ENCODE measurements at places on chromosomes 2 and 18.
A peak's percentile ranks its signal among the peaks of the same experiment; 100 is the strongest.

DNA sequence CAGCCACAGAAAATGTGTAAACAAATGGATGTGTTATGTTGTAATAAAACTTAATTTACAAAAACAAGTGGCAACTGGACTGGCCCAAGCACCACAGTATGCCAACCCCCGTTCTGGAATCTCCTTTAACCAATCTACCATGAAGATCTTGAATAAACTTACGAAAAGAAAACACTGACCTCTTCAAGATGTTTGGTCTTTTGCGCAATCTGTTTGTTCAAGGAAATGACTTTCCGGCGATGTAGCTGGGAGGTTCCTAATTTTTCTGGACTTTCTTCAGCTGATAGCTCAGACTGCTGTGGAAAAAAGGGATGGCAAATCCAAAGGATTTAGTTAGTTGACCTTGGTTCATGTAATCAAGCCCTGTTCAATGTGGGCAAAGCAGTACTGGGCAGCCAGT lies 55.7 kb downstream of the CCDC93 start:
- no peak for DNase-seq

DNA sequence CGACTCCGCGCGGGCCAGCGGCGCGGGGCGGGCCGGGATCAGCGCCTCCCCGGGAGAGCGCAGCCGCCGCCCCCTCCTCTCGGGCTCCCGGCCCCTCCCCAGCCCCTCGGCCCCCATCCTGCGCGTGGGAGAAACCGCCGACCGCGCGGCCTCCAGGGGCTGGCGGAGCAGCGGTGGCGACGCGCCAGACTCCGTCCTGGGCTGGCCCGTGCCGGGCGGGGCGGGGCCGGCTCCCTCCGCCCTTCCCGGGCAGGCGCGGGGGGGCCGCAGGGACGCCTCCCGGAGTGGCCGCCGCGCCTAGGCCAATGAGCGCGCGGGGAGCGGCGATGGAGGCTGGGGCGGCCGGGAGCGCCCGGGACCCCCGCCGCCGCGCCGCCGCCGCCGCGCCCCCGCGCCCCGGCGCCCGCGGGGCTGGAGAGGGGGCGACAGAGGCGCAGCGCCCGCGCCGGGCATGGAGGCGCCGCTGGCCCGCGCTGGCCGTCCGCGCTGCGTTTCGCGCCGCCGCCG lies 49.1 kb downstream of the KCNIP3 start:
- peak; percentile 26 for DNase-seq

- no peak for DNase-seq
Measured at GRCh38 chr2:241128266-241128665, 21.0 kb downstream of the PASK start.

GRCh38 chr2:176140513-176141317 lies 10.6 kb upstream of the HOXD4 start:
- peak; percentile 88 for DNase-seq

DNA sequence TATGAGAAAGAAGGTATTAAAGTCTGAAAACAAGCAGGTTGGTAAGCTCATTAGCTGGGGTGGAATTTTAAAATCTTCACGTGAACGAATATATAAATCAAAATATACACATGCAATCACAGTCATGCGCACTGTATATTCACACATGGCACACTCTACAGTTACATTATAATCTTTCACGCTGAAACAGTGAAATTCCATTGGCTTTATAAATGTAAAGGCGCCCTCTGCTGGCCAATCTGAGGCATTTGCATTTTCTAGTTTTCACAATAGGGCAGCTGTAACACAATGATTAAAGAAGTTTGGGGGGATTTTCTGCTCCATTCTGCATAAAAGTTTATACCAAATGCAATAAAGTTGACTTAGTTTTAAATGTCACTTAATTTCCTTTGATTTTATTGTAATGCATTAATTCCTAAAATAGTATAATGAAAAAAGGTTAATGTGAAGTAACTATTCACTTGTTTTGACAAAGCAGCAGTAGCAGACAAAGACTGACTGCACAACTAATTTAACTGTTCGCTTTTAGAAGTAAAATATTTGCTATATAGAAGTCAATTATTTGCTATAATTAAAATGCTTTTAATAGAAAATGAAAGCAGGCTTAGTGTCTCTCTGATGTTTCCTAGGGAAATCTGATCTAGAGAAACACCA lies 17.2 kb downstream of the IFIH1 start:
- DNase-seq: no peak

GRCh38 chr18:66495844-66496243 lies 108.0 kb downstream of the CDH19 start:
- DNase-seq: peak; percentile 69

- no peak for DNase-seq
Measured at GRCh38 chr2:65952966-65953761, 481.8 kb upstream of the MEIS1 start.

DNA sequence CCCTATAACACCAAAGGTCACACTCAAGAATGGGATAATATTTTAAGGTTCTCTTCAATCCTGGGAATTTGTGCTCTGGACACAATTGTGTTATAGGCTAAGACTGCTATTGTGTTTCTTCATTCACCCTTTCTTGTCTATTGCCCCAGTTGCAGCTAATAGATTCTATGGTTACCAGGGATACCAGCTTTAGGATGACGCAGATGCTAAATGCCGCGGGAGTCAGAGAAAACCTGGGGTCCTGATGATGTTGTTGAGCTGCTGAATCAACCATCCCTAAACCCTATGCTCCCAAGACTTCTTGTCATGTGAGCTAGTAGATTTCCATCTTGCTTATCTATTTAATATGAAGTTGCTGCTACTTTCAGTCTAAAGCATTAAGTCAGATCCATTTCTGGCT lies 5.4 kb downstream of the CRYGD start:
- no peak for DNase-seq

- DNase-seq: peak; percentile 89
Measured at GRCh38 chr2:231370749-231371429, 24.6 kb upstream of the B3GNT7 start.

- DNase-seq: no peak
Measured at GRCh38 chr2:39390216-39390615, 46.9 kb downstream of the MAP4K3 start.

GRCh38 chr2:157415591-157416101 lies 28.2 kb downstream of the CYTIP start:
- no peak for DNase-seq

GRCh38 chr2:69966496-69966895 lies 5.1 kb upstream of the ASPRV1 start:
- no peak for DNase-seq

GRCh38 chr2:240502430-240503121 lies 55.2 kb downstream of the ANKMY1 start:
- DNase-seq: peak; percentile 20

DNA sequence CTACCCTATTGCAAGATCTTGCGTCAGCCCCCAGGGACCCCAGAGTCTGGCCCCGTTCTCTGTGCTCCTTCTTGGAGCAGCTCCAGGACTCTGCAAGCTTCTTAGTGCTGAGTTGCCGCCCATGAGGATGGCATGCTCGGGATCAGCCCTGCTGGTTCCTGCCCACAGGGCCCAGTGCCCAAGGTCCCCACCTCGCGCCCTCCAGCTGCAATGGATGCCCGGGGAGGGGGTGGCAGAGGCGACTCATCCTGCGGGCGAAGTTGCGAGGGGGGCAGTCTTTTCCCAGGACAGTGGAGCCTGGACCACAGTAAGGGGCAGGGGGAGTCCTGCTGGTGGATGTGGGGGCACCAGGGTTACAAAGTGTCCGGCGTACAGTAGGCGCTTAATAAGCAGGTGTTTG lies 261.9 kb downstream of the BCL2 start:
- DNase-seq: no peak

DNA sequence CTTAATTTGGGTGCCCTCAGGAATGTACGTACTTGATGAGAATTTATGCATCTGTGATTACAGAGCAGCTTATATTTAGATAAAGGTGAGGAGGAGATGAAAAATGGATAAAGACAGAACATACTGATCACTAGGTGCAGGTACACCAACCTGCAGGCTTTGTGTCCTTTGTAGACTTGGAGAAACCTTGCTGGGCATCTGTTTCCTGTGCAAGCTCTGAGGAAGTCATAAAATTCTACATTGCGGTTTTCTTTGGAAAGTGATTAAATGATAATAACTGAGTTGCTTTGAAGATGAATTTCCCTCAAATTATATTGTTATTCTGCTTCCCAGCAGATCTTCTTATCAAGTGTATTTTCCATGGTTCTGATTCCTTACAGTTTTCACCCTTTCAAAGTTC lies 7.7 kb downstream of the RAB27B start:
- DNase-seq: no peak

Measured in H9 (cell line).